ENCODE measurements at places on chromosomes 1 and 21.

DNA sequence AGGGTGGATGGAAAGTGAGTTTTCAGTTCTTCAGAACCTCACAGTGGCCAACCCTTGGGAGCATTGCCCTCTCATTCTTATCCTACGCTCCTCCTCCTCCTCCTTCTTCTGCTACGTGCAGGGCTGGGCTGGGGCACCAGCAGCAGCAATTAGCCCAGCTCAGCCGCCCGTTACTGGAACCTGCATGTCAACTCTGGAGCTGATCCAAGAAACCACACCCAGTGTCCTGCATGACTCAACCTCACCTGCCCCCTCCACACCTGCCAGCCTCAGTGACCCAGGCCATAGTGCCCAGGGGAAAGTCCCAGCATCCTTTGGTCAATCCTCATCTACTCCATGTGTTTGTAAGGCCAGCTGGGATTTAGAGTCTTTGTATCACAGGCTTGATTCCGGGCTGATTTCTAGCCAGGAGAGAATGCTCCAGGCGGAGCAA, 12.6 kb downstream of the ELF3 start:
- peak; percentile 84 for DNase-seq

DNA sequence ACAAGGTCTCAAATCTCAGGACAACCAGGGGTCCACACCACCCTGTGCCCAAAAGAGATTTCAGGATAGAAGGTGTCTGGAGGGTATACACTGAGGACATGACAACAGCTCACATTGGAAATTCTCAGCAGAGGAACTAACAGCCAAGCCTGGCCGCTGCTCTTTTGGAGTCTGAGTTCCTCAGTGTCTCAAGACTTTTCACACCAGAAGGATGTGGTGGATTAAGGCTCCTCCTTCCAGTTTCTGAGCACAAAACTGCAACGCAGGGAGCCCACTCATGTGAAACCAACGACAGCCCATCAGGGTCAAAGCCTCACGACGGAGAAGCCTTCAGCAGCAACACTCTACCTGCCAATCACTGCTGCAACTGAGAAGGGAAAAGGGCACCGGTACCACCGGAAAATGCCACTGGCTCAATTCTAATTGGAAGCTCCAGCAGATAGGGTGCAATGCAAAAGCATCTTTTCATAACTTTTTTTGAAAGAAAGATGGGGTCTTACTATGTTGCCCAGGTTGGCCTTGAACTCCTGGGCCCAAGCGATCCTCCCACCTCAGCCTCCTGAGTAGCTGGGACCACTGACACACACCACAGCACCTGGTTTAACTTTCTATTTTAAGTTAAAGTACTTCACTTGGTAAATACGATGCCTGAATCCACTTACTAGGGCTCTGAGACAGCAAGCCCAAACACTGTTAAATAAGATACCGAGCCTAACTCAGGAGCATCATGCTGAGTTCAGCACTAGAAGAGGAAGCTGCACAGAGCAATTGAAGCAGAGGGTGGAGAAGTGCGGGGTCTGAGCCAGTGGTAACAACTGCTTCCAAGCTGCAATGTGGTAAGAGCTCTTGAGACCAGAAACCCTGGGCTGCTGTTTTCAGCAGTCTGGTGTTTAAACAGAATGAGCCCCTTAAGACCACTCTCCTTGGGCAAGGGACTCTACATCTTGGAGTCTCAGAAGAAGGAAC, 7.8 kb downstream of the CAPZB start:
- DNase-seq = no peak

DNA sequence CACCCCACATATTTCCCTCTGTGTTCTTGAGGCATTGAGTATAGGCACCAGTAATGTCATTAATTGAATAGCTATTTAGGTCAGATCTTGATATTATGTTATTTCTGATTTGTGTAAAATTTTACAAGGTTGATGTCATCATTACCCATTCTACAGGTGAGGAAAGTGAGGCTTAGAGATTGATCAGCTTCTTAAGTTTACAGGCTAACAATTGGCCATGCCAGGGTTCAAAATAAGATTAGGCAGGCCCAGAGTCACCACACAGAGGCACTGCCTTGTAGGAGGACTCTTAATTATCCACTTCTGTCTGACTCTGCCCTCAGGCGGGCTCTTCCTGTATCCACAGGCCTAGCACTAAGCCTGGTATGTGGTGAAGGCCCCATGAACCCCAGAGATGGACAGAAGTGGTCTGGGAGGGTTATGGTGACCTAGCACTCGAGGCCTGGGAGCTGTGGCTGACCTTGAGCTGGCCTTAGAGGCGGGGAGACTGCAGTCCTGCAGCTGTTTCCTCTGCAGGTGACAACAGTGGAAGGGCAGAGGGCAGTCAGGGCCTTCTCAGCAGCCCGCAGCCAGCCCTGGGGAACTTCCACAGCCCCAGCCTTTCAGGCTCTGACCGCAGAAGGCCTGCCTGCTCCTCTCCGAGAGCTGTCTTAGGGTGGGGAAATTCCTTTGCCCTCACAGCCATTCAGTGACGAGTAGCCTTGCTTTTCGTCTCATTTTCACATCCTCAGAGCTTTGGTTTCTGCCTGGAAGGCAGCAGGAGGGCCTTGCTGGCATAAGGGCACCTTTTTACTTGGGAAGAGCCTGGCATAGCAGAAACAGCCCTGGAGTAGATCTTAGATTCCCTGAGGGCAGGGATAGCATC, 12.2 kb downstream of the ZDHHC18 start:
- no peak for DNase-seq

DNA sequence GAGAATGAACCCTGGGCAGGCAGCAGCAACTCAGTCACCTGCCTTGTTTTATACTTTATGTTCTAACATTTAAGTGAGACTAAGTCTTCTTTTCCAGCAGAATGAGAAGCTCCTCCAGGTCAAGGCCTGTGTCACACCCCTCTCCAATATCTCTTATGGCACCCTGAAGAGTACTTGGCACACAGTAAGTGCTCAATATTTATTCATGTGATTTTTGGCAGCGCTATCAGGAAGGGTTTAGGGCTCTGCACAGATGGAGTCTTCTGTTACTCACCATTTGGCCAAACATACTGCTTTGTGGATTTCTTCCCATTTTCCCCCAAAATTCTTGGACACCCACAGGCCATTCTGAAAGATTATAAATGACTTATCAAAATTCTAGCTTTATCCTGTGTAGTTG, 43.8 kb upstream of the MYBPHL start:
- no peak for DNase-seq

GRCh38 chr1:222654849-222655248, 37.0 kb downstream of the MIA3 start:
- DNase-seq = no peak

GRCh38 chr1:23168079-23168444, 594 bp downstream of the LUZP1 start:
- DNase-seq = no peak

DNA sequence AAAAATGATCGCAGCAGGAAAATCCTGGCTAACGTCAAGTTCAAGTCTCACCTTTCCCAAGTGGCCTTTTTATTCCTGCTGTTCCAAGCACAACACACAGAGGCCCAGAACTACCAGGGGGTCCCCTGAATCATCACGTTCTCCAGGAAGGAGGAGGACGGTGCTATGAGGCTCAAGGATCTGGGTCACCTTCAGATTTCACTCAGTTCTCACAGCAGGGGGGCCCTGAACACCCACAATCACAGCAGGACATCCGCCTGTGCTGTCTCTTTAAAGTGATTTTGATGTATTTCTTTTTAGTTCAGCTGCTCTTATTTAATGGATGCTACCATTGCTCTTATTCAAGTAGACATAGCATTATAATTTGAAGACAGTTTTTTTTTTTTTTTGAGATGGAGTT, 173.4 kb downstream of the HUNK start:
- no peak for DNase-seq

DNA sequence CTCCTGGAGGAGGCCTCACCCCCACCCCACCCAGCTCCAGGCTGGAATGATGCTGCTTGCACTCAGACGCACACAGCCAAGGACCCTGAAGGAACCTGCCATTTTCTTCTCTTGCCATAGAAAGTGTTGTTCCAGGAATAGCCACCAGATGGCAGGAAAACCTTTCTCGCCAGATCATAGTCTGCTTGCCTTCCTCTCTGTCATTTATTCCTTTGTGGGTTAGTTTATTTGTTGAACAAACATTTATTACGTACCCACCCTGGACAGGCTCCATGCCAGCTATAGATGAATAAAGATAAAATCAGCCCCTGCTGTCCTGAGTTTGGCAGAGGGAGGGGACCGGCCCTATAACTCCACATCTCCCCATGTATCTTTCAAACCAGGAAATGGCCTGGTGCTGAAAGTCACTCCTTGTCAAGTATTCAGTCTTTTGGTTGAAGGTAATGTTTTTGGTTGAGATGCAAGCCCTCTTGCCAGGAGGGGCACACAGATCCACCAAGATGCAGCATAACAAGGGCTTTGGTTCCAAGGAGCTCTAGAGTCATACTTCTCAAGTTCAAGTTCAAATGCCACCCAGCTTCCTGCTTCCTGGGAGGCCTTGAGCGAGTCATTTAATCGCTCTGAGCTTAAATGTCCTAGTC, 7.0 kb upstream of the KCNC4 start:
- DNase-seq = peak; percentile 66

DNA sequence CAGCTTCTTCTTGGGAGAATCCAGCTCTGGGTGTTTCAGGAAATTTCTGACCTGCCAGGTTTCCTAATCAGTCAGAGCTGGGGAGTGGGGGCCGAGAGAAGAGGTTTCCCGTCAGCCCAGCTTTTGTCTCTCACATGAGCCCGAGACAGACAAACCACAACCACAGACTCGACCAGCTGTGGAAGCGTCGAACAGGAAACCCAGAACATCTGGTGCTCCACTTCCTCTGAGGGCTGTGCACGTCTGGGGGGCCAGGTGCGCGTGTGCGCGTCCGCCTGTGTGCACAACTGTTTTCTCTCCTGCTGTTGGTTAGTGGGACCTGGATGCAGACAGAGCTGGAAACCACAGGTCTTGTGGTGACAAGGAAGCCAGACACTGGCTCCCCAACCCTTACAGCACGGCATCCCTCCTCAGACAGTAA, 113.0 kb upstream of the SLC25A33 start:
- no peak for DNase-seq

DNA sequence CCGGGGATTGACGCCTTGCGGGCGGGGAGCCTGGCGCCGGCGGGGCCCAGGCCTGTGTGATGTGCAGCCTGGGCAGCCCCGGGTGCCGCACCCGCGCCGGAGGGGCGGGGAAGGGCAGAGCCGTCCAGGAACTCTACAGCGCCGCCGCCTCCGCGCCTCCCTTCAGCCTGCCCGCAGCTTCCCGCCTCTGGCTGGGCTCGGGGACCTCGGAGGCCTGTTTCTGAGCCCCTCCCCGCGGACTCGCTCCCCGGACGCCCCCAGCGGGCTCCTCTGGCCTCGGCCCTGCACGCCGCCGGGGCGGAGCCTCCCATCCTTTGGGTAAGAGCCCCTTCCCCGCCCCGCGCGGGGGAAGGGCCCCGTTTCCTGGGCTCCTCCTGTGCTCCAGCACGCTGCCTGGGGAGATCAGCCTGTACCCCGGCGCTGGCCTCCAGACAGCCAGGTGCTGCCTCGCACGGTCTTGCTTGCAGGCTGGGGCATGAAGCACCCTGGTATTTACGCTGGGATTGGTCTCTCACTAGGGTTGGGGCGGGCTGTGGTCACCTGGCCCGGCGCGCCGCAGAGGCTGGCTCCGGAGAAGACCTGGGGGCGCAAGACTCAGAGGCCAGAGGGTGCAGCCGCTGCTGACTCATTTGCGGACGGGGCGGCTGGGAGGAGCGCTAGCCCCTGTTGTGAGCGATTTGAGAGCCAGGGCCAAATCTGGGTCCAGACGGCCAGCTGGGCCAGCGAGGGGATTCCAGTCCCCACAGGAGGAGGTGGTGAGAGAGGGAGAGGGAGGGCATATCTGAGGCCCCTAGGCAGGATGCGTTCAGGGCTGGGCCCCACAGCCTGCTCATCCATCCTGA, 5.7 kb upstream of the ACOT11 start:
- peak; percentile 92 for DNase-seq

DNA sequence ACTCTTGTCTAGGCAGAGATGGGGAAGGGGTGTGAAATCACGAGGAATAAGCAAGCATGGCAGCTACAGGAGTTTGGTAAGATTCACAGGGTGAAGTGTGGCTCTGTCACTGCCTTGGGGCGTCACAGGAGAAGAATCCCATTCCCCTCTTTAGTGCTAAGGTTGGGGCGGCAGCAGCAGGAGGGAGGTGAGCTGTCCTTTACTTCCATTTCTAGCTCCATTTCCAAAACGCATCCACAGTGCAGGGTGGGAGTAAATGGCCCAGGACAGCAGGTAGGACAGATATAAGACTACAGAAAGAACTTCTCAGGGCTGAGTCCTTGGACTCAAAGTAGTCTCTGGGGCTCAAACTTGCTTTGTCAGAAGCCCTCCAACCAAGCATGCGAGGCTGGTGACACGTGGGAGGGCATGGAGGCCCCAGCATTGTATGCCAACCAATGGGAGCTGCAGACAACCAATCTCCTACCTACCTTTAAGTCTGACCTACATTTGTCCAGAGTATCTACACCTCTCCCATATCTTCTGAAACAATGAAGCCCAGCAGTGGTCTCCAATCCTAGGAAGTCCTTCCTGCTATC, 8.5 kb downstream of the MEF2D start:
- DNase-seq = no peak

DNA sequence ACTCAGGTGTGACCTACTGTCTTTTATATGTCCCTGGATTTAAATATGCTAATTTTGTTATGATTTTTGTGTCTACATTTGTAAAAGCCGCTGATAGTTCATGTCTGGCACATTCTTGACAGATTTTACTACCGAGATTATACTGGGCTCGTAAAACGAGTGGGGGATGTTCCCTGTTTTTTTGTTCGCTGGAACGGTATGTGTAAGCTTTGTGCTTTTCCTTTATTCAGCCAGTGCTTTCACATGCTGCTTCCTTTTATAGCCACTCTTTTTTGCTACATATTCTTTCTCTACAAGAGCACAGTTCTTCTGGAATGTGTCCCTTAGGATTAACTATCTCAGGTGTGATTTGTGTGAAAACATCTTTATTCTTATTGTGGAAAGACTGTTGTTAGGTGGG, 46.6 kb downstream of the ADARB1 start:
- DNase-seq = no peak

GRCh38 chr1:207217778-207218511, 103.5 kb upstream of the CD55 start:
- DNase-seq = no peak

- DNase-seq = no peak
Observed at GRCh38 chr21:26064506-26064905, 106.1 kb downstream of the APP start.

DNA sequence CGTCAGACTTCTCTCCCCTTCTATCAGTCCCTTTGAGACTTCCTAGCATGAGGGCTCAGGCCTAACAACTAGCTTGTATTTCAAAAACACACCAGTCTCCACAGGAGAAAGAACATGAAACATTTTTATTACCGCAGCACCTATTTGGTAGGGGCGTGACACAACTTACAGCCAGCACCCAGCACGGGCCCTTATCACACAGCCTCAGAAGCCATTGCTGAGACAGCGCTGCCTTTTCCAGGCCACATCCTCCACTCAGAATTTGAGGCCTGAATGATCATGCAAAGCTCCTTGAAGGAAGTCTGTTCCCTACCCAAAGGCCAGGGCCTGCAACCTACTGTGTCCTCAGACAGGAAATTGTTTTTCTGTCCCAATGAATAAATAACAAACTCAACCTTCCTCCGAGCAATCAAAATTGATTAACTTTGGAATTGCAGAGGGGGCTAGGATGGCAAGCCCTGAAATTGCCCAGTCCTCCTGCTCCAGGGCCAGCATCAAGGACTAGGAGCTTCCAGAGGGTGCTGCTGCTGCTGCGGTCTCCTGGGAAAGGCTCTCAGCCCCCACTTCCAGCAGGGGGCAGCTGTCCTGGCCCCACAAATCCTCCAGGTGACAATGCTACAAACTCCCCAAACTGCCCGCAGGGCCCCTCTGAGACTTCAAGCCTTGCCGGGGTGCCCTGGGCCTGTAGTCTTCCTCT, 94.3 kb upstream of the GALNT2 start:
- DNase-seq = no peak

Data from COR-L47 (cell line).